ENCODE measurements at places on chromosomes 4 and X. TPM values are rescaled to one million over a fixed set of nuclear protein-coding genes. Genes with fewer than 3 reads are reported as not detected.
A peak's percentile ranks its signal among the peaks of the same experiment; 100 is the strongest.

DNA sequence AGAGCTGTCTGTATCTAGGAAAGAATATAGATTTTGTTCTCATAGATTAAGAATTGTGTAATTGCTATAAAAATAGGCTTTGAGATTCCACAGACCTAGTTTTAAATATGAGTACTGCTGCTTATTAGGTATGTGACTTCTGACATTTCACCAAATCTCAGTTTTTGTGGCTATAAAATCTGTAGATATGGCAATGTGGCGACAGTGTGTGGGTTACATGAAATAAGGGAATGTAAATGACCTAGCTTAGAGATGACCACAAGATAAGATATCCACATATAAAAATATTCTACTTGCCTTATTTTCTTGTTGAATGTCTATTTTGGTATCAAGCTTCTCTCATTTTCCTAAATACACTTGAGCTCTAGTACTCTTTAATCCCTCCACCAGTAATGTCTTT is 193.8 kb downstream of the UNC5C start:
- no peaks in the 10 kb centered on the region for H3K36me3 ChIP-seq
- H3K4me1 ChIP-seq = no peaks in the 10 kb centered on the region
- no peak overlapping the region for H3K4me3 ChIP-seq
- H3K27me3 ChIP-seq = no peaks in the 10 kb centered on the region
- no peak for DNase-seq

- peaks cover 33% of the 10 kb centered on the region for H3K4me1 ChIP-seq
- H3K27me3 ChIP-seq = no peaks in the 10 kb centered on the region
- no peak overlapping the region for H3K27ac ChIP-seq
- H3K4me3 ChIP-seq = peak overlapping the region; percentile 92
- no peaks in the 10 kb centered on the region for H3K36me3 ChIP-seq
- DNase-seq = no peak
Measured at GRCh38 chrX:16867947-16868346, 2.2 kb downstream of the RBBP7 start.

GRCh38 chr4:128241425-128241913 is 46.1 kb downstream of the PGRMC2 start:
- H3K27ac ChIP-seq = no peak overlapping the region
- H3K27me3 ChIP-seq = no peaks in the 10 kb centered on the region
- no peak for DNase-seq
- no peaks in the 10 kb centered on the region for H3K36me3 ChIP-seq
- H3K4me3 ChIP-seq = no peak overlapping the region

GRCh38 chr4:186326391-186326790 is 60.4 kb downstream of the F11 start:
- no peaks in the 10 kb centered on the region for H3K27me3 ChIP-seq
- H3K4me3 ChIP-seq = no peak overlapping the region
- H3K36me3 ChIP-seq = no peaks in the 10 kb centered on the region
- DNase-seq = no peak
- no peak overlapping the region for H3K27ac ChIP-seq
- H3K4me1 ChIP-seq = no peaks in the 10 kb centered on the region

DNA sequence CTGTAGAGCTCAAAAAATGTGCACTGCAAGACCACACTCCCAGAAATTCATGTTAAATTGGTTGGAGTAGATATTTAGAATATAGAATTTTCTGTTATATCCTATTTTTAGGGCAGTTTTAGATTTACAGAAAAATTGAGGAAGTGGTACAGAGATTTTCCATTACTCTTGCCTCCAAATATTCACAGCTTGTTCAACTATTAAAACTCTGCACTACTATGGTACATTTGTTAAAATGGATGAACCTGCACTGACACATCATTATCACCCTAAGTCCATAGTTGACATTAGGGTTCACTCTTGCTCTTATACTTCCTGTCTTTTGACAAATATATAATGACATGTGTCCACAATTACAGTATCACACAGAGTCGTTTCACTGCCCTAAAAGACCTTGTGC is 1724.5 kb downstream of the C4orf33 start:
- no peak for DNase-seq
- no peaks in the 10 kb centered on the region for H3K27me3 ChIP-seq
- H3K27ac ChIP-seq = no peak overlapping the region
- no peak overlapping the region for H3K4me3 ChIP-seq
- H3K36me3 ChIP-seq = no peaks in the 10 kb centered on the region

- H3K36me3 ChIP-seq = no peaks in the 10 kb centered on the region
- no peaks in the 10 kb centered on the region for H3K4me1 ChIP-seq
- no peak overlapping the region for H3K4me3 ChIP-seq
- no peak for DNase-seq
Measured at GRCh38 chr4:139886798-139887197, 221.2 kb downstream of the MGST2 start.

DNA sequence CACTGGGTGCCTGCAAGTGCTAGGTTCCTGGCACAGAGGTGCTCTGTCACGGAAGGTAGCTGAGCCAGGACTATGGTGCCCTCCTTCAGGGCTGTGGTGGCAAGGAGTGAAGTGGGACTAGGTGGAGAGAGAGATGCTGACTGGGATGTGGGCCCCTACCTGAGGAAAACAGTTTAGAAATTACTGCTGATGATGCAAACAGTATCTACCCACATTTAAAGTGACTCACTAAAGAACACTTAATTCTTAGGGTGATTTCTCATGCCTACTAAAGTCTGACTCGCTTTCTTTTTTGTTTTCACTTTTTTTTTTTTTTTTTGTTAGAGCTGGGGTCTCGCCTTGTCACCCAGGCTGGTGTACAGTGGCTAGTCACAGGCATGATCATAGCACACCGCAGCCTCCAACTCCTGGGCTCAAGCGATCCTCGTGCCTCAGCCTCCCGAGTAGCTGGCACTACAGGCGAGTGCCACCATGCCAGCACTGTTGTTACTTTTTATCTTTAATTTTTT is 3.1 kb downstream of the ZNF185 start:
- H3K36me3 ChIP-seq = no peaks in the 10 kb centered on the region
- H3K4me1 ChIP-seq = no peaks in the 10 kb centered on the region
- H3K27me3 ChIP-seq = no peaks in the 10 kb centered on the region
- DNase-seq = no peak
- H3K4me3 ChIP-seq = no peak overlapping the region

DNA sequence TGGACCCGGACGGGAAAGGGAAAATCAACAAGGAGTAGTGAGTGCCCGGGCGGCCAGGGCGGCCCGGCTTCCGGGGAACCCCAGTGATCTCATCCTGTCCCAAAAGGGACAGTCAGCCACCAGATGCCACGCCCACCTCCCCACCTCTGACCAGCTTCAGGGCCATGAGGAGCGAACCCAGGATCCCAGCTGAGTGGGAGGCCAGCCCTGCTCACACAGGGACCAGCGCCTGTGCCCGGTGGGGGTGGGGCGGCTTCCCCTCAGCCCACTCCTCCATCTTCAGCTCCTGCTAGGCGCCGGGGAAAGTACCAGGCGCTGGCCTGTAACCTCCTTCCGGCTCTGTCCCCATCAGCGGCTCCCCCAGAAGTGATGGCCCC is 6.2 kb downstream of the MYL5 start:
- no peak for DNase-seq
- peaks cover 16% of the 10 kb centered on the region for H3K4me1 ChIP-seq
- no peaks in the 10 kb centered on the region for H3K36me3 ChIP-seq
- H3K4me3 ChIP-seq = no peak overlapping the region
- H3K27me3 ChIP-seq = no peaks in the 10 kb centered on the region

DNA sequence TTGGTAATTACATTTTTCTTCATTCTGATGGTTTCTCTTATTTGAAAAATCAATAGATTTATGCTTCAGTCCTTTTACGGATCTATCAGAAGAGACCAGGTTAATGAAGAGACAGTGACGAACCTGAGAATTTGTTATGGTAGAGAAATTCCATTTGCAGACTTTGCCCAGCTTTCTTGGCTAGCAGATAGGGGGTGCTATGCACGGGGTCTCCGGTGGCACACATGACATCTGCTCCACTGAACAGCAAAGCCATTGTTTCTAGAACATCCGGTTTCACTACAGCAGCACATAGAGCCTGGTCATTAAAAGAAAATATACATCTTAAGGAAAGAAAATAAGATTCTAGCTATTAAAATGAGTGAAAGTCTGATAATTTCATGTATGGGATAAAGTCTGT is 85.1 kb downstream of the ARAP2 start:
- H3K4me1 ChIP-seq = no peaks in the 10 kb centered on the region
- H3K27ac ChIP-seq = no peak overlapping the region
- H3K27me3 ChIP-seq = no peaks in the 10 kb centered on the region

DNA sequence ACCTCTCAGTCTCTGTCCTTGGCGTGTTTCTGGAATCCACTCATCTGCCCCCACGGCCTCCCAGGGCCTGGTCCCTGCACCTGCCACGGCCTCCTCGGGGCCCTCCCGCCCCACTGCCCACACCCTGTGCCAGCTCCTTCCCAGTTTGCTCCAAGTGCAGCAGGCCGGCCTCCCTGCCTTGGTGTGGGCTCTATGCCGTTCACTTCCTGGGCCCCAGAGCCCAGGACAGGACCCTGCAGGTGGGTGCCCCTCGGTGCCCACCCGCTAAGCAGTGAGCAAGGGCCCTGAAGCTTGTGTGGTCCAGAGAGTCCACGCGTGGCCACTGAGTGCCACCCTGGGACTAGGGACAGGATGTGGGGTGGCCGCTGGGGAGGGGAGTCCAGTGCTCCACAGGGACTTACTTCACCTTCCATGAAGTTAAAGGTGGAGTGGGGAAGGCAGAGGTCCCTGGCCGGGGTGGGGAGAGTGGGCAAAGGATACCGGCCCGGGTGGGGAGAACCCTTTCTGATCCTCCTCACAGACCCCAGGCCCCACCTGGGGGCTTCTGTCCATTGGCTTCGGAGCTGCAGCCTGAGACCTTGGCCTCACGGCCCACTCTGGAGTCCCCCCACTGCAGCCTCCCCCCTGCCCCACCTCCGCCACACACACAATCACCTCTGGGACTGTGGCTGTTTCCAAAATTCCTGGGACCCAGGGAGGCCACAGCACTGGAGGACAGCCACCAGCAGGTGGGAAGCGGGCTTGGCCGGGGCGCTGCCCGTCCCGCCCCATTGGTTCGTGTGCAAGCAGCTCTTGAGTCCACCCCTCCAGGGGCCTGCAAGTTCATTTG is 60.0 kb upstream of the NKX1-1 start:
- DNase-seq = no peak
- H3K27me3 ChIP-seq = no peaks in the 10 kb centered on the region
- no peak overlapping the region for H3K27ac ChIP-seq
- H3K4me3 ChIP-seq = no peak overlapping the region
- H3K4me1 ChIP-seq = no peaks in the 10 kb centered on the region

DNA sequence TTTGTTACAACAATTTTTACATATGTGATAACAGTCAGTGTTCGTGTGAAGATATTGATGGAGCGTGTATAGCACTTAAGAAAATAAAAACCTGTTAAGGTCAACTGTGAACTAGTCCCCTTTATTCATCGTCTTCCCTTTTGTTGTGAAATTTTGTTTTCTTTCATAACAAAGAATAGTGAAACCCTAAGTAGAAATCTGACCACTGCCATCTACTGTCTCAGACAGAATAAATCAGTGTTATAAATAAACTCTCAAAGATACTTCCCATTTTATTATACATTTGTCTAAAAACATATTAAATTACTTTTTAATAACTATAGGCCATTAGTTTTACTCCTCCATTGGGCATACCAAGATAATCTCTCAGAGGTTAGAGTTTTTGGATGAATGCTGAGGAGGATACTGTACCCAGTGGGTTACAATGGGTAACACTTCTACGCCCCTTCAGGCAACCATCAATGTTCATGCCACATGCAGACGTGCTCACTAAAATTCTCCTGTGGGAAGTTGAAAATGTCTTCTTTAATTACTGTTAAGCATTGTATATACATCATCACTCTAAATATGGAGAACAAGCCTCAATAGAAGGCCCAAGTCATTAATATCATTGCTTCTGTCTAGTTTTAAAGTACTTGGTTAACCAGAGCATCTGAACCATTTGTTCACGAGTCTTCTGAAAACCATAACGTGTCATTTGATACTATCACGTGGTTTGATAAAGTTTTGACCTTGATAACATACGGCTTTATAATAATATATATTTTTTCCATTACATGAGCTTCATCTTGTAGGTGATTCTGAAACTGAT is 171.2 kb downstream of the TMA16 start:
- H3K4me3 ChIP-seq = peak overlapping the region; percentile 55
- H3K27ac ChIP-seq = no peak overlapping the region
- DNase-seq = no peak
- no peaks in the 10 kb centered on the region for H3K27me3 ChIP-seq

DNA sequence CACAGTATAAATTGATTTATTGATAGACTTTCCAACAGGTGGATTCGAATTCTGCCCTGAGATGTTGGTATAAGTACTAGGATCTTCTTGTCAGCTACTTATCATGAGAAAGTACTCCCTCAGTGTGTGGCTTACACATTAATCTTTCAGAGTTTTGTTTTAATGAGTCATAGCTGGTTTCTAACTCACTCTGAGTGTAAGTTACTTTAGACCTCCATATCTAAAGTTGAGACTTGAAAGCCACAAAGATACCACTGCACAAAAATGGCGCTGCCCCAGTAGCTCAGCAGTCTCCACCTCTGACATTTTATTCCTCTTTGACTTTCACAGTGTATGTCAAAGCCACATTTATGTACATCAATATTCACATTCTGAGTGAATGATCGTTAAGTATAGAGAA is 318.5 kb downstream of the ARAP2 start:
- no peaks in the 10 kb centered on the region for H3K36me3 ChIP-seq
- H3K27ac ChIP-seq = no peak overlapping the region
- H3K27me3 ChIP-seq = no peaks in the 10 kb centered on the region
- no peaks in the 10 kb centered on the region for H3K4me1 ChIP-seq
- H3K4me3 ChIP-seq = no peak overlapping the region
- no peak for DNase-seq

- no peak overlapping the region for H3K4me3 ChIP-seq
- H3K27ac ChIP-seq = no peak overlapping the region
- H3K4me1 ChIP-seq = peaks cover 4% of the 10 kb centered on the region
- no peak for DNase-seq
Measured at GRCh38 chr4:53120778-53121177, 245.1 kb downstream of the SCFD2 start.

GRCh38 chrX:140933016-140933415 is 69.4 kb upstream of the SPANXB1 start:
- no peak overlapping the region for H3K27ac ChIP-seq
- H3K27me3 ChIP-seq = no peaks in the 10 kb centered on the region
- no peak overlapping the region for H3K4me3 ChIP-seq
- H3K36me3 ChIP-seq = no peaks in the 10 kb centered on the region

GRCh38 chr4:47390428-47391125 is 72.9 kb downstream of the COMMD8 start:
- no peak overlapping the region for H3K27ac ChIP-seq
- no peaks in the 10 kb centered on the region for H3K36me3 ChIP-seq
- no peaks in the 10 kb centered on the region for H3K4me1 ChIP-seq
- no peak overlapping the region for H3K4me3 ChIP-seq

DNA sequence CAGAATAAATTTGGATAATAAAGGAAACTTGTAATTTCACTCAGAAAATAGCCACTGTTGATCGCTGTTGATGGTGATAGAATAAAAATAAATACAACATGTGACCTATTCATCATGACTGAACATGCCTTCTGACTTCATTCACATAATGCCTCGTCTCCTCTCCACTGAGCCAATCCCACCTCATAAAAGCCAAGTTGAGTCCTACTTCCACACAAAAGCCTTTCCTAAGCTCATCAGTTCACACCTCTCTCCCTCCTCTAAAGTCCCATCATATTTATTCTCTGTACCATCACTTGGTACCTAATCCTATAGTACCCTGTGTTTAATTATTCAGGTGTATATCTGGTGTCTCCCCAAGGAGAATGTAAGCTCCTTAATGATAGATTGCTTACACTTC is 37.7 kb downstream of the APOO start:
- H3K27ac ChIP-seq = no peak overlapping the region
- H3K4me3 ChIP-seq = no peak overlapping the region
- DNase-seq = no peak
- H3K4me1 ChIP-seq = no peaks in the 10 kb centered on the region

CSAG1 gene
- not detected for total RNA-seq

BCLAF3 gene
- total RNA-seq = 10.2 TPM

FBXL5 gene
- 53.3 TPM for total RNA-seq

Measured in CD4-positive, CD25-positive, alpha-beta regulatory T cell (primary cell).